Lower lobe of right lung (tissue), 2 donors: ENCODE measurements at places on chromosomes 11 and 22.
A peak's percentile ranks its signal among the peaks of the same experiment; 100 is the strongest.

DNA sequence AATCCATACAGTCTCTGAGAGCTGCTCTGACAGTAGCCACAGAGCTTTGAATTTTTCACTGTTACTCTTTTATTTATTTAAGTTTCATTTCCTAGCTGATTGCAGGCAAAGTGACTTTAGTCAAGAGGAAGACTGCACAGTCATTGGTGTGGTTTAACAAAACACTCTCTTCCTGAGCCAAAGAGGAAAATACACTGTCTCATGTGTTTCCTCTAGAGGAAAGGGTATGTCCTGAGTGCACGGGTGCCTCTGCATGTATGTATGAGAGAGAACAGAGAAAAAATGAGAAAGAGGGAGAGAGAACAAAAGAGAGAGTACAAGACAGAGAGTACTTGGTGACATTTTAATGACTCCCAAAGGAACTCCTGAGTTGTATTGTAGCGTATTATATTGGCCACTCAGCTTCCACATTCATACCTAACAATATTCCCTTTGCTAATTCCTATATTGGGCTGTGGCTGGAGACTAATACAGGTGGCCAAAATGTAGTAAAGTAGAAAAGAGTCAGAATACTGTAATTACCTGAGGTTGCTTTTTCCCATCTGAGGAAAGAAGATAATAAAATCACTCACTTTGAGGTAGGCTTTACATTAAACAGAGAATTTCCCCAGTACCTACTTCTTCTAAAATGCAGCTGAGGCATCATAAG, at the start of gene OR4D9:
OR4D9 (plus strand) TSS at position 599 of the 649 bp plus-strand sequence. CDS start 3,374 bp downstream, outside the sequence.
- no peak for DNase-seq

DNA sequence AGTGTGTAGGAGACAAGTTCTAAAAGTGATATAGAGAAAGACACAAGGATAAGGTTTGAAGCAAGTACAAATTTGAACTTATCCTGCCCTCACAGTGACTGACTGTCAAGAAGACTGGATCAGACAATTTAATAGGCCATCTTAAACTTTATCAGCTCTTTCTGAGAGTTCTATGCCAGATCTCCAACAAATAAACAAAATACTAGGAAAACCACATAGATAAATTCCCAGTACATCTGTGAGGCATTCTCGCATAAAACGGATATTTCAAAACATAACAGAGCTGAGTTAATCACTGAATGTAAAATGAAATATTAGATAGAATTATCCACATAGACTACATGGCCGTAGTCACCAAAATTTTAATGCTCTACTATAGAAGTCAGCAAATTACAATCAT, 120.9 kb upstream of the LUZP2 start:
- no peak for DNase-seq

DNA sequence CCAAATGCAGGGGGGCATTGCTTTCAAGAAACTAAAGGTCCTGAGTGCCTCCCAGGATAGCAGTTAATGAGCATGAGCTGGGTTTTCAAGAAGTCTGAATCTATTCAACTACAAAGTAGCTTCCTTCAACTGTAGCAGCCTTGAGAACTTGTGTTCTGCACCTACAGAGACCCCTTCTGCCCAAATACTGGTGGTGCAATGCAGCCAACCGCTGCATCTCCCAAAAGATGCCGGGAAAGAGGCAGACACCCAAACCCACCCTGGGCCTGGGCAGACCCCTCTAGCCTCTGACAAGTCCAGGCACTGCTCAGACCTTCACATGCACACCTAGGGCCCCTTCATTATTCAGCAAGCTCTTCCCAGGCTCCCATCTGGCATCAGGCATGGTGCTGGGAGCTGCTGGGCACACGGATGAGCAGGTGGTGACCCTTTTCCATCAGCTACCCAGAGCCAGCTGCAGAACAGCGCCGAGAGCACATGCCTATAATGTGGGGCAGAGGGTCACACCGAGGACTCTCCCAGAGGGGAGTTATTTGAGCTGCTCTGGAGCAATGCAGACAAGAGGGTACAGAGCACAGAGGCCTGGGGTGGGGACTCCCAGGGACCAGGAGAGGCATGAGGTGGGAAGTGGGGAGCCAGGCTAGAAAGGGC, 44.9 kb upstream of the ETS1 start:
- DNase-seq, result no peak

DNA sequence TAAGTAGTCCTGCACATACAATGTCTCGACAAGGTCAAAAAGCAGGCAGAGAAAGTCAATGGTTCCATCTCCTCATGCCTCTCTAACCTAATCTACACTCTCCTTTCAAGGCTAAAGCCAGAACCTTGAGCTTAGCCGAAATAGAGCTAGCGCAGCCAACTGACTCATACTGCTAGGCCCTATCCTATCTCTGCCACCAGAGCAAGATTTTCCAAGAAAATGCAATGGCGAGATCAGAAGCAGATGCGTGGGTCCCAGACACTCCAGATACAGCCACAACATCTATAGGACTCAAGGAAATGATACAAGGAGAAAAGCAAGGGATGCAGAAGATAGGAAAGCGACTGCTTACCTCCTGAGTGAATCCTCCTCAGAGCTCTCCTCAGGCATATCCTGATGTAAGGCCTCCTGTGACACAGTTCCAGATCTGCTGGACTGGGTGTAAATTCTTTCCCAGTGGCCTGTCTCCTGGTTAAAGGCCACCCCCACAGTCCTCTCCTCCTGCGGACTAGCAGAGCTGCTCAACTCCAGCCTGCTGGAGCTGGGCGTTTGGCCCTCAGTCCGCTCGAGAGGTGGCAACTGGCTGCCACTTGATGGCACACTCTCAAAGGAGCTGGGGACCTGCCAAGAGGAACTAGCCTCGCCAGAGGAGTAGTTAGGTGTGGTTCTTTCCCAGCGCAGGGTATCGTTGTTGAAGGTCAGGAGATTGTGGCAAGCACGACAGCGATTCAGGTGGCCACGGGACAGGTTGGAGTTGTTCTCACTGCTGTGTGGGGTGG, 52.0 kb downstream of the AMBRA1 start:
- peak; percentile 87 for DNase-seq

DNA sequence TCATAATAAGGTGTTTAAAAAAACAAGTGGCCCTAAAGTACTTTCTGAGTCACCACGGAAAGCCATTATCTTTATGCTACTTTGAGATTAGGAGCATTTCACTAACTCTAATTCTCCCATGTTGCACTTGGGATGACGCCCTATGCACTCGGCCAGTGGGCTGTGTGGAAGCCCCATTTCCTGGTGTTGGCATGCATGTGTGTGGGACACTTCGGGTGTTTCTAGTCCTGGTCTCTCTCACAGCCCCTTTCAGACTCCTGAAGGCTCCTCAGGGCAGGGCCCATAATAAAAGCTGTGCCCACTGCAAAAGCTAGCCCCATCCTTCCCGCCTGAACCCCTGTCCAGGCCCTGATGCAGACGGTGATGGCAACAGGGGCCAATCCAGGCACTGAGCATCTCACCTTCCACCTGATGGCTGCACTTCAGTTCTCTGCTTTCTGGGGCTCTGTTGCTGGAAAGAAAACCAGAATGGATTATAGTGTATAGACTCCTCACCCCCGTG, 14.9 kb upstream of the FXYD2 start:
- no peak for DNase-seq

GRCh38 chr11:108559340-108559739, 34.2 kb downstream of the EXPH5 start:
- DNase-seq, result no peak

GRCh38 chr11:111770581-111771134, 4.5 kb upstream of the PPP2R1B start:
- no peak for DNase-seq

- no peak for DNase-seq
Measured at GRCh38 chr11:8261291-8261690, 2.4 kb downstream of the LMO1 start.

DNA sequence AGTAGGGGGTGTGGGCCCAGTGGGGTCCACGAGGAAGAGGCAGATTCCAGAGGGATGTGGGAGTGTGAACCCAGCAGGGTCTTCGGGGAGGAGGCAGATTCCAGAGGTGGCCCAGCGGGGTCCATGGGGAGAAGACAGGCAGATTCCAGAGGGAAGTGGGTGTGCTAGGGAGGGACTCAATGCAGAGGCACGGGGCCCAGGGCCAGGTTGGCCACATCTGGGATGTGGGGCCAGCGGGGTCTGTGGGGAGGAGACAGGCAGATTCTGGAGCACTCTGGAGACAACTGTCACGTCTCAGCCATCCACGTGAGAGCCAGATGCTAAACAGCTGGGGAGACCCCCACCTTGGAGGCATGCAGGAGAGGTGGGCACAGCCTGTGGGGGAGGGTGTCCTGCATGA, 582.6 kb downstream of the TBC1D22A start:
- DNase-seq, result no peak

DNA sequence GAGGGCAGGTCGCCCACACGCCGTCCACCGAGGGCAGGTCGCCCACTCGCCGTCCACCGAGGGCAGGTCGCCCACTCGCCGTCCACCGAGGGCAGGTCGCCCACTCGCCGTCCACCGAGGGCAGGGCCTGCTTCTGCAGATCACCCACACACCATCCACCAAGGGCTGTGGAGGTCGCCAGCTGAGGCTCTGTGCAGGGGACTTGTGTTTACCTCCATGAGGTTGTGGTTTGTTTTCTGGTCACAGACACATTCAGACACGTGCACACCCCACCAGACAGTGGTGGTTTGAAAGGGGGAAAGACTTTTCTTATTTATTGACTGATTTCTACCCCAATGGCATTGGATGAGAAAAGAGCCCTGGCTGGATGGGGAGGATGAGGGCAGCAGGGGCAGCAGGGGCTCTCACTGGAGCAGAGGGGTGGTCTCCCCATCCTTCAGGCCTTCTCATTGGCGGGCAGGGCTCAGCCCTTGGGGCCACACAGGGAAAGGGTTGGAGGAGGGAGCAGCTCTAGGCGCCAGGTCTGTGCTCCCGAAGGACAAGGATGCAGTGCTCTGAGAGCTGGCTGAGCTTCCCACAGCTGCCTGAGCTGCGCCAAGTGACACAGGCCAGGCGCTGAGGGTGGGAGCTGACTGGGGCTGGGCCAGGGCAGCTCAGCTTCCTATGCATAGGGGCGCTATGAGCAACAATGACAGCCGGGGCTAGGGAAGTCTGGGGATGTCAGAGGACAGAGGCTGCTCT, 252.6 kb upstream of the B3GAT1 start:
- no peak for DNase-seq

GRCh38 chr11:3877364-3878257, 22.1 kb downstream of the STIM1 start:
- DNase-seq, result no peak

- DNase-seq, result no peak
Measured at GRCh38 chr11:1008001-1008802, 28.3 kb downstream of the MUC6 start.

- no peak for DNase-seq
Measured at GRCh38 chr22:31179345-31179744, 19.4 kb downstream of the RNF185 start.

GRCh38 chr11:77865805-77866204, 44.9 kb downstream of the AAMDC start:
- no peak for DNase-seq

DNA sequence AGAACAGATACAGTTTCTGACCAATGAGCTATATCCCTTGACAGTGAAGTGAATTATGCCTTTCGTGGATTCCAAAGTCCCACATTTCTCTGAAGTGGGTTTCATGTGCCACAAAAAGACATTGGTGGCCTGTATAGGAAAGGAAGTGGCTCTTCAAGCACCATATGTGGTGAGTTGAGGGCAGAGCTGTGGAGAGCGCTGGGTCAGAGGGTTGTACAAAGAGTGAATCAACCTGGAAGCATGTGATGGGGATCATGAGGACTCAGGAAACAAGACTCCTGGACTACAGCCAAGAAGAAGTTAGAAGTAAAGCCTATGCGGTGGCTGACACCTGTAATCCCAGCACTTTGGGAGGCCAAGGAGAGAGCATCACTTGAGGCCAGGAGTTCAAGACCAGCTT, 579 bp upstream of the SLC5A4 start:
- no peak for DNase-seq

- peak; percentile 24 for DNase-seq
Measured at GRCh38 chr11:77089004-77089545, 13.6 kb upstream of the OMP start.

GRCh38 chr11:16153951-16154350, 202.4 kb downstream of the SOX6 start:
- DNase-seq, result no peak

DNA sequence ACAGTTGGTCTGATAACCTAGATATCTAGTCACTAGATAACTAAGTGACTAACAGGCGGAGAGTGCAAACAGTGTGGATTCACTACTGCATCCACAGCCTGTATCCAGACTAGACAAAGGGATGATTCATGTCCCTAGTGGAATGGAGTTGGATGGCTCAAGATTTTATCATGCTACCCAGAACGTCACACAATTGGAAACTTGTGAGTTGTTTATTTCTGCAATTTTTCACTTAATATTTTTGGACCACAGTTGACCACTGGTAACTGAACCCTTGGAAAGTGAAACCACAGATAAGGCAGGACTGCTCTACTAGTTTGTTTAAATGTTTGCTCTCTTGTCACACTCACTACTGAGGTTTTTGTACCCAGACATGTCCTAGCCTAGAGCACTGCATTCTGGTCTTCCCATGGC, 76.0 kb downstream of the UBASH3B start:
- DNase-seq, result no peak

- DNase-seq, result no peak
Measured at GRCh38 chr22:21837248-21837979, 30.0 kb downstream of the MAPK1 start.

- no peak for DNase-seq
Measured at GRCh38 chr22:47205554-47205953, 443.1 kb downstream of the TBC1D22A start.

- no peak for DNase-seq
Measured at GRCh38 chr22:47110817-47111443, 348.5 kb downstream of the TBC1D22A start.

DNA sequence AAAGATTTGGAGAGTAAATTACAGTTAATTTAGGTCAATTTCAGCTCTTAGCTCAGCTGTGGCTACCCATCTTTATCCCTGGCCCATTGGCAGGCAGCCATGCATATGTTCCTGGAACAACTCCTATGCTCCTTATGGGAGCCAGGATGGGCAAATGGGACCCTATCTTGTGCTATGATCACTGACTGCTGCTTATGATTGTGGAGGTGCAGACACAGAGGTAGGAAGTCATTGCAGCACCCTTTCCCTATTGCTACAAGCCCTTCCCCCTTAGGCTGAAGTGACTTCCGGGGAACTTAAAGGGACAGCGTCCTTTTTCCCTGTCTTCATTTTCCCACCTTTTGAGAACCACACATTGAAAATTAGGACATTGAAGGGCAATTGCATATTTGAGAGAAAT, 112.7 kb downstream of the FCHSD2 start:
- DNase-seq, result no peak

DNA sequence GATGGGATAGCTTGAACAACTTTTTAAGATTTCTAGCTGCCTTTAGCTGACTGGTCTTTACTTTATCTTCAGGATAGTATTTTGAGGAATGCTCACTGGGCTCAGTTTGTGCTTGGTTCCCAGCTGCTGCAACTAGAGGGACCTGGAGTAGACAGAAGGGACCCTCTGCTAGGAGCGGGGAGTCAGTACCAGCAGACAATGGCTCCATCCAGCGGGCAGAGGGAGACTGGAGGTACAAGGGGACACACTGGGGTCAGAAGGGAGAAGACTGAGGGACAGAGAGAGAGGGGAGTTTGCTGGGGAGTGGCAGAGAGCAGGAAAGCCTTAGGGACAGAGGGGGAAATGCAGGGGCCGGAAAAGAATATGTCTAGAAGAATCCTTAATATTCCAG, 22.0 kb upstream of the ACER3 start:
- DNase-seq, result no peak
